Cortex of kidney (tissue), 1 donor: ENCODE measurements at places on chromosomes 2 and 18.

- DNase-seq, result no peak
Observed at GRCh38 chr2:181456660-181457120, 496 bp upstream of the ITGA4 start.

GRCh38 chr2:138440759-138441158 lies 60.8 kb upstream of the SPOPL start:
- DNase-seq, result no peak

- no peak for DNase-seq
Observed at GRCh38 chr18:24214144-24214543, 75.3 kb downstream of the CABYR start.

DNA sequence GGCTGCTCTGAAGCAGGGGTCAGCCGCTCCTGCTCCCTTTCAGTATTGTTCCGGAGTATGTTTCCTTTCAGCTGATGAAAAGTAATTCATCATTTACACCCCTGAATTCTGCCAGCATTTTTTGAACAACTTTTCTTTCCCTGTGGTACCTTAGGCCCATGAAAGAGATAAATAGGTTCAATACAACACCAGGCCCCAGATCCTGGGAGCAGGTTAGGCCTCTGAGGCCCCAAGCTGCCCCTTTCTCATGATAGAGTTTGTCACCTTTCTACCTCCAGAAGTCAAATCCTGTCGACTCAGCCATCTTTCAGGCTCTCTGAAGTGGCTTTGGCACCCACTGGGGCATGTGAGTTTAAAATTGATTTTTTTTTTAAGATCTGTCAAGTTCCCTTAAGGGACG lies 1415.1 kb upstream of the ZEB2 start:
- no peak for DNase-seq

DNA sequence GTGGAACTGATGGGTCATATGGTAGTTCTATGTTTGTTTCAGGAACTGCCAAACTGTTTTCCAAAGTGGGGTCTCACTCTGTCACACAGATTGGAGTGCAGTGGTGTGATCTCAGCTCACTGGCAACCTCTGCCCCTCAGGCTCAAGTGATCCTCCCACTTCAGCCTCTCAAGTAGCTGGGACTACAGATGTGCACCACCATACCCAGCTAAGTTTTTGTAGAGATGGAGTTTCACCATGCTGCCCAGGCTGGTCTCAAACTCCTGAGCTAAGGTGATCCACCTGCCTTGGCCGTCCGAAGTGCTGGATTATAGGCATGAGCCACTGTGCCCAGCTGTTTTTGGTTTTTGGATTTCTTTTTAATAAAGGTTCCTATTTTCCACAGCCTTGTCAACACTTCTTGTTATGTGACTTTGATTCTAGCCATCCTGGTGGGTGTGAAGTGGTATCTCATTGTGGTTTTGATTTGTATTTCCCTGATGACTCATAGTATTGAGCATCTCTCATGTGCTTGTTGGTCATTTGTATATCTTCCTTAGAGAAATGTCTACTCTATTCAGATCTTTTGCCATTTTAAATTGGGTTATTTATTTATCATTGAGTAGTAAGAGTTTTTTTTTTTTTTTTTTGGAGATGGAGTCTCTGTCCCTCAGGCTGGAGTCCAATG lies 22.8 kb downstream of the NPC1 start:
- DNase-seq, result no peak

DNA sequence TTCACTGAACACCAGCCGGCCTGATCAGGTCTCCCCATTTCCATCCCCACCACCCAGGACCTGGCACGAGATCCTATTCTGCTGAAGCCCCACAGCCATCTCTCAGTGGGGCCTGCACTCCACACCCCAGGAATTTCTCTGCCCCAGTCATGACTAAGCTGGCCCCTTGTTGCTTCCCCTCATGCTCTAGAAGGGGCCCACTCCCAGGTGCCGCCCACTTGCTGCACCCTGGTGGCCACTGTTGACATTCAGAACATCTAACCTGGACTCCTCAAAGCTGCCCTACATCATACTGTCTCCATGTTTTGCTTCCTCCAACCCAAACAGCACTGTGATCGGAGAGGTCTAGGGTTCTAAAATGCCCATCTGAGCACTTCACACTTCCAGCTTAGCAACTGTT lies 90.7 kb upstream of the KLHL29 start:
- DNase-seq, result no peak

DNA sequence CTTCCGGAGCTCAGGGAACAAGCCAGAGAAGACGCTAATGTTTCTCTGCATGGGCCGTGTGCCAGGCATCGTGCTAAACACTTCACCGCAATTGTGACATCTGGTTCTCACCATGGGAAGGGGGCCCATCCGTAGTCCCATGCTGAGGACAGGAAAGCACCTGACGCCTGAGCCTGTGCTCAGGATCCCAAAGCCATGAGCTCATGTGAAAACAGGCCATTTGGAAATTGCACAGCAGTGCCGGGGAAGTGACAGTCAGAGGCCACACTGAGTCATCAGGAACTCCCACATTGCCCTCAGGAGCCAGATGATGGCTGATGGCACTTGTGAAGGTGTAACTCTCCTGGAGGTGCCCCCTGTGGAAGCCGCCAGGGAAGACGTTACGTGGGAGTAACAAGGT lies 141.0 kb downstream of the INHBB start:
- no peak for DNase-seq

DNA sequence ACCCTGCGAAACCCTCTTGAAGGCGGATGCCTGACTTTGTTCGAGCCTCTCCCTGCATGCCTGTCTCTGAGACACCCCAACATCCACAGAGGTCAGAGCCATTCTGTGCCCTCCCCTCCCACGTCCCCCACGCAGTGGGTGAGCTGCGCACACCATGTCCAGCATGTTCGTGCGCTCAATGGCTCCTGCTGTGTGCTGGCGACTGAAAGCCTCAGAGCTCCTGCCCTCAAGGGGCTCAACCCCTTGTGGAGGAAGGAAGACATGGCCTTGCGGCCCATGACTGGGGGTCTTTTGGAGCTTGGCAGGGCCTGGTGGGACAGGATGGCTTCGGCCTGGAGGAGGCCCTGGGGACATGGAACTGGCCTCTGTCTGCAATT lies 45.7 kb downstream of the ANKMY1 start:
- no peak for DNase-seq

GRCh38 chr2:190858817-190859216 lies 21.8 kb upstream of the GLS start:
- DNase-seq, result no peak

- DNase-seq, result no peak
Observed at GRCh38 chr18:35500113-35500512, 2.4 kb upstream of the INO80C start.

DNA sequence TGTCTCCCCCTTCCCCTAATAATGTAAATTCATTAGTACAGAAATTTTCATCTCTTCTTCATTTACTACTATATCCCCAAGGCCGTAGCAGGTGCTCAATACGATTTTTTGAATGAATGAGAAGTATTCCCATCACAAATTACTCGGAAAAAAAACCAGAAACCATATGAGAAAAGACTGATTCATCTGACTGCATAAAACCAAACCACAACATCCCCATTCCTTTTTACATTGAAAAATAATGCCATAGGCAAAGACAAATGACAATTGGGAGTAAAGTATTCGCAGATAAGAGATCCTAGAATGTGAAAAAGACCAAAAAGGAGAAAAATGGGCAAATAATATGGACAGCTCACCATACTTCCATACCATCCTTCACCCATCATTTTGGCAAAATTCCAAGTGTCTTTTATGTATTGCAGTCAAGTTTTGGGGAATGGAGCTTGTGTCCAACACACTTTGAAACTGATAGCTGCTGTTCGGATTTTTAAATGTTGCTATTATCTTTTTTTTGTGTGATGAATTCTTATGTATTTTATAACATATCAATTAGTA lies 1.5 kb downstream of the ZC3H8 start:
- DNase-seq, result no peak

GRCh38 chr18:25305584-25305983 lies 46.4 kb downstream of the ZNF521 start:
- no peak for DNase-seq

DNA sequence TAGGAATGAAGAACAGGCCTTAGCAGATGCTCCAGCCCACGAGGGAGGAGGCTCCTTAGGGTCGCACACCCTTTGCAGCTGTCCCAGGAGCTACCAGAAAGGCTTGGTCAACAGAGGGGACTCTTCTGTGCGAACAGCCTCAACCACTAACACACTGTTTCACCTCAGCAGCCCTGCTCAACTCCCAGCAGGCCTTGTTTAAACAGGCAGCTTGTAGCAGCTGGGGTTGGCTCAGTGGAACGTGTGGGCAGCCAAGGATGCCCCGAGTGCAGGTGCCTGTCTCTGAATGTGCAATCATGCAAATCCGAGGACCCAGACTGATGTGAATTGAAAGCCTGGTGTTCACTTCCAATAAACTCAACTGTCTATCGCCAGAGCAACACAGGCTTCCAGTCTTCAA lies 88.7 kb upstream of the CXCR4 start:
- no peak for DNase-seq

GRCh38 chr2:162100579-162100978 lies 26.6 kb upstream of the DPP4 start:
- DNase-seq, result no peak

DNA sequence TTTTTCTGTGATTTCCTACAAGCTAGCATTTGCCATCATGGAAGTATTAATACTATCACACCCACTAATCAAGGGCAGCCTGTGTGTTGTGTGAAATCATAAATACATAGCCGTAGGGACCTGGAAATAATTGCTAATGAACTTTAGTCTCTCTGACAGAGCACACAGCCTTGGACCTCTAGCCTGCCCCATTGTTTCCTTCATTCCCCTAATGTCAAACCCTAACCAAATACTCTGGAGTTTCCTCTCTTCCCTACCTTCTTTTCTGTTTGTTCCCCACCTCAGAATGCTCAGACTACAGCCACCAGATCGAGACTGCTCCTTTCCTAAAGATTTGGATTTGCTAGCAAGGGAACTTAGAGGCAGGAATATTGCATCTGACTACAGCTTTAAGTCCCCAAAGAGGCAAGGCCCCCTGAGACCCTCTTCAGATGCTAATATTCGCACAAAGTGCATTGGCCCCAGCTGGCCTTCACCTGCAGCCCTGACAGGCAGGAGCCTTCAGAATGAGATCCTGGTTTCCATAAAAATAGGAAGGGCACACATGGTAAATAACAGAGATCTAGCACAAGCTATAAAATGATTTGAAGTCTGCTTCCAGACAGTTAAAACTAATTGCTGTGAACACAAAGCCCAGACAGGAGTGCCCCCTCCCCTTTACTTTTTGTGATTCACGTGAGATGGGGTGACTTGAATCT lies 279.2 kb upstream of the DCC start:
- no peak for DNase-seq

DNA sequence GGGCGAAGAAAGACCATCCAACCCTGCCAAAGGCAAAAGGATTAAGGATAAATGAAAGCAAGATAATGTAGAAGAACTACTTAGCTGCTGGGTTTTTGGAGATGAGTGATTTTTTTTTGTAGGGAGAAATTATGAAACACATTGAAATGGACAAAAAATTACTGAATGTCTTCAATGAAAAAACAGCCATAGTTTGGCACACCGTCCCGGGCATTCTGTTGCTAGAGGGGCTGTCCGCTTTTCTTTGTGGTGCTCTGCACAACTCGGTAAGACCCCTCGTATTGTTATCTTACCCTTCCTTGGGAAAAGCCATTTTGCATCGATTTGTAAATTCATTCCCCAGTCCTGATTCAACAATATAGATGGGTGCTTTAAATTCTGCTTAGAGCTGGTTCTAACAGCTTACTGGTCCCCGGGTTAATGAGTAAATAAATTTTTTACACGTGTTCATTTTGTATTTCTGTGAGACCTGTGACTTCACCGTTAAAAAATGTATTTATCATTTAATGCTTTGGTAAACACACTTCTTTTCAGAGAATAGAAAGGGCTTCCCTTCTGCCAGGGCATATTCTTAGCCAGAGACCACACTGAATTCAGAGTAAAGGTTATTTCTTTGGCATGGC lies 912 bp upstream of the LAPTM4A start:
- no peak for DNase-seq

DNA sequence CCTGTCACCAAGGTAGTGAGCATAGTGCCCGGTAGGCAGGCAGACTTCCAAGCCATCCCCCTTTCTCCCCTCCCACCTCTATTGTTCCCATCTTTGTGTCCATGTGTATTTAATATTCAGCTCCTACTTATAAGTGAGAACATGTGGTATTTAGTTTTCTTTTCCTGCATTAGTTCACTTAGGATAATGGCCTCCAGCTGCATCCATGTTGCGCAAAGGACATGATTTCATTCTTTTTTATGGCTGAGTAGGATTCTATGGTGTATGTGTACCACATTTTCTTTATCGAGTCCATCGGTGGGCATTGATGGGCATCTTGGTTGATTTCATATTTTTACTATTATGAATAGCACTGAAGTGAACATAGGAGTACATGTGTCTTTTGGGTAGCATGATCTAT lies 35.3 kb downstream of the MMADHC start:
- DNase-seq, result no peak

DNA sequence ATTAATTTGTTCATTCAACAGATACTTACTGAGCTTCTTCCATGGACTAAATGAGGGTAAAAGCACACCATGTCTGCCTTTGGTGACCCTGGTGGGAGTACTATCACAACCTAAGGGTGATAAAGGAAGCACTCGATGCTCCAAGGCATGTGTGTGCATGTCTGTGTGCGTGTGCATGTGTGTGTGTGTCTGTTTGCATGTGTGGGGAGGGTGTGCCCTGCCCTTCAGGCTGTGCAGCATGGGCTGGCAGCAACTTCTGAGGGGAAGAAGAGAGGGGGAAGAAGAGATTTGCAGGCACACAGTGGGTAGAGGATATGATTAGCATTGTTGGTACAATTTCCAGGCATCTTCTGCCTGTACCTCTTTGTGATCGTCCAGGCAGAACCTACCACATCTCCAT lies 121.6 kb downstream of the ACOXL start:
- no peak for DNase-seq

DNA sequence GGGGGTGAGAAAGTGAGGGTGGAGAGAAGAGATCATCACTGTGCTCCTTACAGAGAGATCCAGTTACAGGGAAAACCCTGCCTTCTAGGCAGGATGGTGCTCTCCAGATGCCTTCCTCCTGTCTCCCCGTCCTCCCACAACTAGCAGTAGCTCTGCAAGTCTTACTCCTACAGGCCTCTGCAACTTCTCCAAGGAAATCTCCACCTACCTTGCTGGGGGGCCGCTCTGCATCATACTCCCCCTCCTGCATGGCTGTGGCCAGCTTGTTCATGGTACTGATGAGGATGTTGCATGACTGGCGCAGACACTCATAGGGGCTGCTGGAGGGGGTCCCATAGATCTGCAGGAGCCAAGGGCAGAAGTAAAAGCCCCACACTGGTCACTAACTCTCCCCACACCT lies 14.1 kb downstream of the DCTN1 start:
- no peak for DNase-seq

GRCh38 chr2:154480521-154480920 lies 218.0 kb upstream of the KCNJ3 start:
- DNase-seq, result no peak

DNA sequence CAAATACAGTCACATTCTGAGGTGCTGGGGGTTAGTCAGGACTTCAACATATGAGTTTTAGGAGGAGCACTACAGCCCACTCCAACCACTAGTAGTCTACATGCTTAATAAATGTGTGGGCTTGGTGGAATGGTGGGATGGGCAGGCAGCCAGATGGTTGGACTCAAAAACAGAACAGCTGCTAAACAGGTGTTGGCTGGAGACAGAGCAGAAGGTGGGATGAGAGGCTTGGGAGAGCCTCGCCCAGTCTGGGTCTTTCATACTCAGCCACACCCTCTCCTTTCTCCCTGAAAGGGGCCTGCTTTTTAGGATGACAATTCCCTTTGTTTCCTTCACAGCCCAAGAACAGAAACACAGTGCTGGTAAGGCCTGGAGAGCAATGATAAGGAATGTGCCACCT lies 143.9 kb upstream of the KLHL29 start:
- no peak for DNase-seq

- DNase-seq, result no peak
Observed at GRCh38 chr2:150479075-150479915, 8.2 kb downstream of the RND3 start.
